Cardiac septum (tissue), 1 donor: ENCODE measurements at places on chromosomes 1 and 21. TPM values are rescaled to one million over a fixed set of nuclear protein-coding genes. Genes with fewer than 3 reads are reported as not detected.
A peak's percentile ranks its signal among the peaks of the same experiment; 100 is the strongest.

The GUCA2A gene
- not detected for total RNA-seq

The KCNA3 gene
- total RNA-seq = 0.62 TPM

The ARHGAP29 gene
- total RNA-seq = 25.5 TPM

The TCEA3 gene
- total RNA-seq = 46.0 TPM

The DIO1 gene
- total RNA-seq = not detected

The SAMD13 gene
- 0.78 TPM for total RNA-seq

The GJA5 gene
- total RNA-seq = 9.9 TPM

The RGS1 gene
- total RNA-seq = 2.6 TPM

- no peak for DNase-seq
These were observed 3.1 kb upstream of the TACSTD2 start for GRCh38 chr1:58580186-58580585.

GRCh38 chr1:38898653-38899230 lies 17.4 kb upstream of the GJA9 start:
- no peak for DNase-seq

DNA sequence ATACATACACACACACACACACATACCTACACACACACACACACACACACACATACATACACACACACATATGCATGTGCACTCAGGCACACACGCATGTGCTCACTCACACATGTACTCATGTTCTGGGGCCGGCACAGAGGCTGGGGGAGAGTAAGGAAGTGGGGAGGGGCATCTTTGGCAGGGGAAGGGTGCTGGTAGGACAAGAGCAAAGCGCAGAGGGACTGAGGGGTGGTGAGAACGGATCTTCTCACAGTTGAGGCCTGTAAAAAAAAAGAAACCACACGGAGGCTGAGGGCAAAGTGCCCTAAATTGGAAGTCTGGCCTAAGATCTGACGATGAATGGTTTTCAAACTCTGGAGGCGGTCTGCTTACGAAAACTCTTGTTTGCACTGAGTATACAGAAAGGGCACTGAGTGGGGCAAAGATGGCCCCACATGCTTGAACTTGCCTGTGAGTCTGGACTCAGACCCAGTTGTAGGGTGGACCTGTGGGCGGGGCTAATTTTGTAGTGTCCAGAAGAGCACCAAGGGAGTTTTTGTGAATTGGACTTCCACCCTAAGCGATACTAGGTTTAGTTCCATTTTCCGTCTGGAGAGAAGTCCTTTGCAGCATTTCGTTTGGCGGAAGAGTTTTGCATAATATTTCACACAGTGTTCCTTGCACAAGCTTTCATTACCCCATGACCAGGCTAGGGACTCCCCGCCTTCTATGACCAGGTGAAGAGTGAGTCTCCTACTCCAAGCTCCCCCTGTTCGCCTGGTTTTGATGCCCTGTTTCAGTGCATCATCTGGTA lies 79.3 kb upstream of the LYST start:
- DNase-seq = no peak

DNA sequence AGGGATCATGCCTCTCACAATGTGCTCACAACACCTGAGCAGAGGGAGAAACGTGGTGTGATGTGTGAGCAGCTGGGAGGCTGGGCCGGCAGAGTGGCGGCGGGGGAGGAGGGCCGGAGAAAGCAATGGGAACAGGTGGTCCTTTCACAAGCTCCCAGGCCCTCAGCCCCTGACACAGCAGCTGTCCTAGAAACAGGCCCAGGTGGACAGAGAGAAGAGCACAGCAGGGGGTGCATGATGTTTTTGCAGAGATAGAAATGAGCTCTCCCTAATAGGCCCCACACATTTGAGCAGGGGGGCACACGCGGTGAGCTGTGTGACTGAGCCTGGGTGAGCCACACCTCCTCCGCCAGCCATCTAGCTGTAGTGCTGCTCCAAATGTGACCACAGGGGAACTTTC lies 7.6 kb upstream of the RGS16 start:
- DNase-seq = no peak

DNA sequence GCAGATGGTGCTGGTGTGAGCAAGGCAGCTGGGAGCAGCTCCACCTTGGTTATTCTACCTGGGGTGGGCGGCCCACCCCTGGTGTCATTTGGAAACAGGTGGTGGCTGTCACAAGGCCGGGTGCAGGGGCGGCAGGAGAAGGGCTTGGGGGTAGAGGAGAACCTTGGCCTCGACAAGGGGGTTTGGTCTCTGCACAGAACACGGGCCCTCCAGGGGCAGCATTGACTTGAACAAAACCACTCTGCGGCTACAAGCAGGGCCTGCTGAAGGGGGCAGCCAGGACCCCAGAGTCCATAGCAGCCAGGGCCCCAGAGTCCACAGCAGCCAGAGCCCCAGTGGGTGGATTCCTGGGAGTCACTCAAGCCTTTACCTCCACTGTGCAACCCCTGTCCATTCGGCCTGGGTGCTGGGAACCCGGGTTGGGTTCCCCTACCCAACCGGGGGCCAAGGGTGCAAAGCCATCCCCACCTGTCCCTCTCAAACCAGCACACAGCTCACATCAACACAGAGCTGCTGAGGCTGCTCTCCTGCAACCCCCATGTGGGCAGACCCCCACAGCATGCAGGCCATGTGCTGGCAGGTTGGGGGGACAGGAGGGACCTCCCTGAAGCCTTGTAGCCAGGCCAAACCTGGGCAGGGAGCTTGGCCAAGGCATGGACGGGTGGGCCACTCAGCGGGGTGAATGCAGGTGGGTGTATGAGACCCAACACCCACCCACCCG lies 7.7 kb downstream of the TRIM11 start:
- DNase-seq = peak; percentile 53

DNA sequence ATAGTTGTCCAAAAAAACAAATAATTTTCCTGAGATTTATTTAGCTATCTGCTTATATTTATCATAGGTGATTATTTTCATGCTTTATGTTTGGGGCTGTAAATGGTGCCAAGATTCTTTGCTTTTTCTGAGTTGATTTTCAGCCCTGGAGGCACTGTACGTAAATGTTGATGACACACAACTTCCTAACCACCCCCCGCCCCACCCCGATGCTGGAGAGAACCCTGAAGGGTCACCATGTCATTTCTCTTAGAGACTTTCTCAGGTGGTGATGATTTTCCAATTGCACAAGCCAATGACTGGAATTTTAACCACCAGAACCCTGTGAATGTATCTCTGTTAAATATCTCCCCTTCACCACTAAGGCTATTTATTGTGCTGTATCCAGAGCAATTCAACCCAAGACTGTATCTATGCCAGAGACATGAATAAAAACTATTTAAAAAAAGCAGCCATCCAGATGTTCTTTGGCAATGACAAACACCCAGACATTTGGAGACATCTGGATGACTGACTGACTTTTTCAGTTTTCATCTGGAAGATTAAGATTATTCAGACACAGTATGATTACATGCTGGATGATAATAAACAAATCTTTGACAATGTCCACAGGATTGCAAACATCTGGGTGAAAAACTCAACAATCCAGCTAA lies 346.0 kb downstream of the LMX1A start:
- DNase-seq = no peak

DNA sequence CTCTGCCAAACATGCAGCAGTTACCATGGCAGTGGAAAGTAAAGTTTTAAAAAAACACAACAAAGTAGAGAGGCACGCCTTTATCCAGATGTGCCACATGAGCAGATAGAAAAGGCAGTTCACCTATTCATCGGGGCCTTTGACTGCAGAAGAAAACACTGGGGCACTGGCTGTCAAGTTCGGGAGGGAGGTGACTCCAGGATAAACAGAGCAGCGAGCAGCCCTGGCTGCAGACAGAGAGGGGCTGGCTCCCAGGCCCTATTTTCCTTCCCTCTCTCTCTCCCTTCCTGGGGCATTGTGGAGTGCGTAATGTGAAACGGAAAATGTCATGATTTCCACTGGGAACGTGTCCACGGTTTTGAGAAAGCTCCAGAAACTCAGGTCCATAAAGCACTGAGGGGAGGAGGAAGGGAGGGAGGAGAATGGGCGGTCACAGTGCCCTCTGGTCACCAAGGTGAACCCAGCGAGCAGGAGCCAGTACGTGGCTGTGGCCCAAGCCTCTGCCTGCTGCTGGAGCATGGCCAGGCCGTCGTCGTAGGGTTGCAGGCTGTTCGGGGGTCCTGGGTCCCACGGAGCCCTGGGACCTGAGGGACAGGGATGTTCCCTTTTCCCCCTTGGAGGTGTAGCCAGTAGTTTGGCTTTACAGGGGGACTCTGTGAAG lies 114.7 kb upstream of the IRF2BP2 start:
- DNase-seq = peak; percentile 88

DNA sequence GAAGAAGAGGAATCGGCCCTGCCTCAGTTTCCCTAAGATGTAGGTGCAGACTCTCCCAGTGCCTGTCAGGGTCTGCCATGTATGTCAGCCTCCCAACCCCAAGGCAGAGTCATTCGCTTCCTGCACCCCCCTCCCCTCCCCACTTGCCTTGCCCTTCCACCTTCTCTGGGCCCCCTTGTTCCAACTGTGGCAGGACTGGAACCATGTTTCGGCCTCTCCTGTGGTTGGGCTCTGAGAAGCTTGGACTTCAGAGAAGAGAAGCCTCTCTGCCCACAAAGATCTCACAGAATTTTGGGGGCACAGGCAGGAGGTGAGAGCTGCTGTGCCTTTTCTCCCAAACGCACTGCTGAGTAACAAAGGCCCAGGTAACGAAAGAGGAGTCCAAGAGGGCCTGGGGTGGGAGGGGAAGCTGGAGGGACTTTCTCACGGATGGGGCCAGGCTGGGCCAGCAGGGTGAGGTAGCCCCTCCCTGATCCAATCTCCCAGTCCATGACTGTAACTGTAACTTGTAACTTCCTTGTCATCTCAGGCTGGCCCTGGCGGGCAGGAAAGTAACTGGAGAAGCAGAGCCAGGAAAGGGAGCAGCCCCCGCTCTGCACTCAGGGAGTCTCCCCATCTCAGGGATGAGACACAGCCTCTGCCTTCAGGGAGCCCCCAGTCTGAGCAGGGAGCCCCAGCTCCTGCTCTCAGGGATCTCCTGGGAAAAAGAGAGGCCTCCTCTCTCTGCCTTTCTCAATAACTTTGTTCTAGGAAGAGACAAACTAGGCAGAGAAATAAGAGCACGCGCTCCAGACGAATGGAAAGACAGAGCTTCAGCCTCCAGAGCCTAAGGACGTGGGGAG lies 11.3 kb downstream of the CRABP2 start:
- no peak for DNase-seq

GRCh38 chr1:201515062-201515750 lies 8.3 kb upstream of the CSRP1 start:
- DNase-seq = no peak

- no peak for DNase-seq
These were observed 9.0 kb upstream of the SMIM1 start for GRCh38 chr1:3763351-3764125.

DNA sequence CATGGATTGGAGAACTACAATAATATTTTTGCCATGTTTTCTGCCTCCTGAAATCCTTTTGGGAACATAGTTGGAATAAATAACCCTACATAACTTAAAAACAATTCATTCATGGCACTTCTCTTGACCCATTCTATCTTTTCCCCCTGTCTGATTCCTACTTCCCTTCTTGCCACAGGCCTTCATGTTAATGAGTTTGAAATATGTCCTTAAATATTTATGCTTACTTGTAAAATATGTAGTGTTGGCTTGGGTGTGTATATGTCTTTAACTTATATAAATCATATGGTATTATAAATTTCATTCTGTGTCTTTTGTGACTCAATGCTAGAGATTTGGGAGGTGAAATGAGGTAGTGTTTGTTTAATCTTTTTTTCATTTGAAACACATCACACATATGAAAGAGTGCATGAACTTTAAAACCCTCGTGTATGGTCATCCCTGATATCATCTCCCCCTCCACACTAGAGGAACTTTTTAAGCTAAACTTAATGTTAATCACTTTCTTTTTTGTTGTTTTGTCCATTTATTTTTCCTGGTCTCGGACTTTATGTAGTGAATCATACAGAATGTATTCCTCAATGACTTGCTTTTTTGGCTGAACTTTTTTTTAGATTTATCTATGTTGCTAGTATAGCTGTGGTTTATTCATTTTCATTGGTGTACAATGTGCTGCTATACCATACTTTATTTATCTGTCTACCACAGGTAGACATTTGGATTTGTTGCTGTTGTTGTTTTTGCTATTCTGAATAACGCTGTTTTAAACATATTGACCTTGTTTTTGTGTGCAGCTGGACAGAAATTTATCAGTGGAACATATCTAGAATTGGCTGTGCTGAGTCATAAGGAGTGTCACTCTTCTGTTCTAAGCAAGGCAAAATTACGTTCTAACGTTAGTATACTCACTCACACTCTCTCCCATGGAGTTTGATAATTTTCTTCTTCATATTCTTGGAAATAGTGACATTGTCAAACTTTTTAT lies 441.6 kb downstream of the PLPP3 start:
- DNase-seq = no peak

GRCh38 chr1:21901473-21901847 lies 35.6 kb downstream of the HSPG2 start:
- peak; percentile 86 for DNase-seq

- peak; percentile 27 for DNase-seq
These were observed 78.6 kb upstream of the TLR5 start for GRCh38 chr1:223221686-223222085.

DNA sequence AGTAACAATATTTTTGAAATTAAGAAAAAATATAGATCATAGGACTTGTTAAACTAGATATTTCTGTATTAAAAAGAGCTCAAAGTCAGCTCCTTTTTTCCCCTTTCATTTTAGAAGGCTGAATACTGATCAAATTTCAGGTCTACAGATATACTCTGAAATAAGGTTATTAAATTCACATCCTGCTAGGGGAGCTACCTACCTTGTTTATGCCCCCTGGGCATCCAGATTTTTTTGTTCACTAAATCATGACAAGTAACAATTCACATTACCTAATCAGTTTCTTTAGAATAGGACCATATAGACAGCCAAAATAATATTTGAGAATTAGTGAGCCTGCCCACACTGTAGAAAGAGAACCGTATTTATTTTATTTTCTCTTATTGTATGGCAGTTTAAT lies 276.2 kb downstream of the USP25 start:
- no peak for DNase-seq

DNA sequence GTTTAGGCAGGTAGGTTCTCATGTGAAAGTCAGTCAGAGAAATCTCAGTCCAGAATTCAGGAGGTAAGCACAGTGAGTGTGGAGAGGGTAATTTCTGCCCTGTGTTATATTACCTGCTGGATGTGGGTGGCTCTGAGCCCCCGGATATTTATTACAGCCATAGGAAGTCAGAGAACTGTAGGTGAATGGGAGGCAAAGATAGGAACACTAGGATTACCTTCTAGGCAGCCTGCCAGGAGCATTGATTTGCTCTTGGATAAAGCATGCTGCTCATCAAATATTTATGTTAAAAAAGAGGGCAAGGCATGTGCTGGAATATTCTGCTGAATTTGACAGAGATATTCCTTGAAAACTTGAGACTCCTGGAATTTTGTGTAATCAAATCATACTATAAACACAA lies 8.5 kb downstream of the GNG12 start:
- no peak for DNase-seq

- DNase-seq = no peak
These were observed 4.0 kb downstream of the CLIC4 start for GRCh38 chr1:24749252-24749651.
